ENCODE measurements at places on chromosomes 7 and 10.

DNA sequence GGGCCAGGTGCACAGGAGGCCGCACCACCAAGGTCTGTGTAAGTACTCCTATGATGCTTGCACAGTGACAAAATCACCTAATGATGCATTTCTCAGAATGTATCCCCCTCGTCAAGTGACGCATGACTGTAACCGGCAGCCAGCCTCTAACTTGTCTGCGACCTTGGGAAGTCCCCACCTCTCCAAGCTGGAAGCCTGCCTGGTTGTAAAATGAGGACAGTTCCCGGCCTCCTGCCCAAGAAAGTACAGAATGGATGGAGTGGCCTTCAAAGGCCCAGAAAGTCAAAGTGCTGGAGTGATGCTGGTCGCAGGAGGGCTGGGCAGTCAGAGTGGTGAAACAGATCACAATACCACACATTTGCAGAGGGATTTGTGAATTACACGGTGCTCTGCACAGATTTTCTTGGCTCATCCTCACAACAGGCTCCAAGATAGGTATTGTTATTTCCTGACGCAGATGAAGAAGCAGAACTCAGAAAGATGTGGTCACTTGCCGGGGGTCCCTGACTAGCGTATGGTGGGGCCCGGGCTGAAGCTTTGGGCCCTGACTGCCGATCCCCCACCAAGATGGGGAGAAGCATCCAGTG is 22.8 kb downstream of the SPOCK2 start:
- DNase-seq: no peak

DNA sequence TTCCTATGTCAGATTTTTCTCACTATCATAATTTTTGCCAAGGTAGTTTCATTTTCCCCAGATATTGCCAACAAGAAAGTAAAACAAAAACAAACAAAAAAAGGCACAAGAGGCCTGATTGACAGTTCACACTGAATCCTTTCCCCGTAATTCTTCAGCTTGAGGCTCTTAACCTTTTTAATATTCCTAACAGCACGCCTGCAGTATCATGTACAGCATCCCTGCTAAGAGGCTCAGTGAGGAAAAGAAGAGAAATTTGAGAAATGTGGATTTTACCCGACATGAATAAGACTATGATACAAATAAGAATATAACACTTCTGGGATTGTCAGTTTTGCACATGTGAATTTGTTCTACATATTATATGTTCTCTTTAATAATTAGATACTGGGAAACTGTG is 182.4 kb upstream of the CDK1 start:
- DNase-seq: no peak

GRCh38 chr7:129343099-129343700 is 91.0 kb upstream of the STRIP2 start:
- no peak for DNase-seq

DNA sequence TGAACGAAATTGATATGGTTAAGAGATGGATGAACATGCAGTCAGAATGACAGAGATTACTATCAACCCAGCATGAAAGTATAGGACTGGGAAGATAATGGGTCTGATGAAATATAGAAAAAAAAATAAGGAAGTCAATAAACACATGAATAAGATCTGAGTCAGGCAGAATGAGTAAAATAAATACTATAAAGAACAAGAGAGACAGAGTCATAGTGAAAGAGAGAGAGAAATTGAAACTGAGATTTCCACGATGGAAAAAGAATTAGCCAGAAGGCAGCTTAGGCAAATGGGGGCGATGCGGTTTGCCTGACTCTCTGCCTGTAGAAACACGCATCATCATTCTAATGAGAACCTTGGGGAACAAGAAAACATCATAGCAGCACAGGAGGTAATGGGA is 26.6 kb downstream of the SEMA3D start:
- peak; percentile 18 for DNase-seq

GRCh38 chr7:5183155-5183554 is 6.9 kb upstream of the WIPI2 start:
- no peak for DNase-seq

- DNase-seq: no peak
These were observed 58.2 kb downstream of the RBM33 start for GRCh38 chr7:155702616-155703015.

DNA sequence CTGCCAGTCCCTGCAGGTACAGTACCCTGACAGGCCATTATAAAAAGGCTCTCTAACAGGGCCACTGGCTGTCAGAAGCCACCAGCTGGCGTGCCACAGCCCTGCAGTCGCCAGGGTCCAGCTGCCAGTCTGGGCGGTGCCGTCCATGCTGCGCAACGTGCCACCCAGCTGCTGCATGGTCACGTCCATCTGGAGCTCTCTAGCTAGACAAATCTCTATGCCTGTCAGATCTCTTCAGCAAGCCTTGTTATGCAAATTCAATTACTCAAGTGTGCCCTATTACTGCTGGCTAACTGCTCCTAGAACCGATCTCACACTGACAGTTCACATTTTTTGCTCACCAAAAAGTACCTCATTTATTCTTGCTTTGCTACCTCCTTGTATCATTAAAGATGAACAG is 75.9 kb downstream of the HIBADH start:
- no peak for DNase-seq

GRCh38 chr10:122050811-122051210 is 61.8 kb downstream of the TACC2 start:
- no peak for DNase-seq

DNA sequence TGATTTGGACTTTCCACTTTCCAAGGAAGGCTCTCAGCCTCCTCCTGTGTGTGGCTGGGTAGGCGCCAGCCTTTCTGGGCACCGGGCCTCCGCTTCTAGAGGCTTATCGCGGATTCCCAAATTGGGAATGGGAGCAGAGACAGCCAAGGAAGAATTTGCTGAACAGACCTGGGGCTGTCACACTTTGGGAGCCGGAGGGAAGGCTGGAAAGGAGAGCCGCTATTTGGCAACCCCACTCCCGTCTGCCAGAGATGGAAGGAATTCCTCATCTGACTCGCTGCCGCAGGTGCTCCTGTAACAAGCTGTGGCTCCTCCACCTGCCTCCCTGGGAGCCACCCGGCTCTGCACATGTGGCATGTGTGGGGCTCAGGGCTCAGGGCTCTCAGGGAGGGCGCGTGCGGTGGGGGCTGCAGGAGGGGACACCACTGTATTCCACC is 50.8 kb upstream of the ECHDC3 start:
- no peak for DNase-seq

DNA sequence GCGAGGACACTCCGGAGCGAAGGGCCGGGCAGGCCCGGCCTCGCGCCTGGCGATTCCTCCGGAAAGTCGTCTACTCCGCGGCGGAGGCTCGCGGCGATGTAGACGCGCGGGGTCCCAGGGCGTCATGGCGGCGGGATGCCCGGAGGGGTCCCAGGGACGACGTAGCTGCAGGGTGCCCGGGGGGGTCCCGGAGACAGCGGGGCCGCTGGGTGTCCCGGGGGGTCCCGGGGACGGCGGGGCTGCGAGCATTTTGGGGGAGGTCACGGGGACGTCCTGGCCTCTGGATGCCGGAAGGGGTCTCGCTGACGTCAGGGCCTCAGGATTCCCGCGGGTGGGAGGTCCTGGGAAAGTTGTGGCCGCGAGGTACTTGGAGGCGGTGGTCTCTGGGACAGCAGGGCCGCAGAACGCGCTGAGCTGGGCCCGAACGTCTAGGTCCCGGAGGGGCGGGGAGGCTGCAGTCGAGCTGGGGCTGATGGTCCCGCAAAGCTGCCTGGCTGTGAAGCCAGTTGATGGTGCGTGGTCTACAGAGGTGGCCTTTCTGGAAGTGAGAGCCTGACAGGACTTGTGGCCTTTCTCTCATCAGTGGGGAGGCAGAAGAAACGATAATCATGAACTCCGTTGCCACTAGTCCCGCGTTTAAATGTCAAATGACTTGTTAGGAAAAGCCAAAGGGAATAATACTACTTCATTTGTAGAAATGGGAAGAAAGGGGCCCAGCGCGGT is 637 bp downstream of the HSPA14 start:
- DNase-seq: peak; percentile 79

DNA sequence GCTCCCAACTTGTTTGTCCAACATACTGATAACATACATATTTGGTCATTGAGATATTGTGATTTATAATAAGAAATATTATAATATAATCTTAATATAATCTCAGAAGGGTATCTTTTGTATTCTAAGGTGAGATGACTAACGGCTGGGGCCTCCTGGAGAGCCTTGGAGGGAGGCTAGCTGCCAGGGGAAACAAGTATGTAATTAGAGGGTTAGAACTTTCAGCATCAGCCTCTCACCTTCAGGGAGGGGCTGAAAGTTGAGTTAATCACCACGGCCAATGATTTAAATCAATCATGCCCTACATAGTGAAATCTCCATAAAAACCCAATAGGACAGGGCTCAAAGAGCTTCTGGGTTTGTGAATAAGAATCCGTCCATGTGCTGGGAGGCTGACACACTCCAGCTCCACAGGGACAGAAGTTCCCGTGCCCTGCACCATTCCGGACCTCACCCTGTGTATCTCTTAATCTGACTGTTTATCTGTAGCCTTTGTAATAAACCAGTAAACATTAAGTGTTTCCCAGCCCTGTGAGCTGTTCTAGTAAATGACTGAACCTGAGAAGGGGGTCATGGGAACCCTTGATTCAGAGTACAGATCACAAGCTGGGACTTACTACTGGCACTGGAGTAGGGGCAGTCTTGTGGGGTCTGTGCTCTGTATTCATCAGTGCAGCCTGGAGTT is 86.3 kb upstream of the STEAP1B start:
- no peak for DNase-seq

- DNase-seq: no peak
These were observed 6.9 kb downstream of the MMD2 start for GRCh38 chr7:4951903-4952636.

GRCh38 chr10:34514290-34514689 is 300.8 kb downstream of the PARD3 start:
- DNase-seq: no peak

DNA sequence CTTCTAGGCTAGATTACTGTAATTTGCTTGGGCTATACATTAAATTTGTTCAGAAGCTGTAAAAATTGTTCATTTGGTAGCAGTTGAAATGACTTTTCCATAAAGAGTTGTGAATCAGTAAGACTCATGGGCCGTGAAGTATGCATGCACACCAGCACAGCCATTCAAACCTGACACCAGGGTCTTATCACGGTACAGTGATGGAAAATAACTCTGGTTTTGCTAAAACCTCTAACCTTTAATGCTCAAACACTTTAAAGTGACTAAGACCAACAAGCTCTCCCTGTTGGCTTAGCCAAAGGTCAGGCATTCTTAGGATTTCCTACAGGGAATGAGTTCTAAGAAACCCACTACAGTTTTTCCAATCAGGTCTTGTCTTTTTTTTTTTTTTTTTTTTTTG is 11.5 kb downstream of the ARL3 start:
- DNase-seq: no peak

- DNase-seq: no peak
These were observed 175.3 kb downstream of the MBL2 start for GRCh38 chr10:52597189-52597863.

DNA sequence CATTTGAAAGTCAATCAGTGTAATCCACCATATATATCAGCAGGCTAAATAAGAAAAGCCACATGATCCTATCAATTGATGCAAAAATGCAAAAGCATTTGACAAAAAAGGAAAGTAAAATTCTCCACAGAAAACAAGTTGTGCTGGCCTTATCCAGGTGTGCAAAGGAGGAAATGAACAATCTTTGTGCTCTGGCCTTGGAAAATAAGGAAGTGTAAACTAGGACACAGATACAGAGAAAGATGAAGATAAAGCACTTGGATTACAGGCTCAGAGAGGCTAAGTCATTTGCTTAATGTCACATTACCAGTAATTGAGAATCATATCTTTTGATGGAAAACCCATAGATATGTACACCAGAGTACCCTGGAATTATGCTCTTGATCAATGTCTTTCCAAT is 54.5 kb downstream of the CXCL12 start:
- no peak for DNase-seq

DNA sequence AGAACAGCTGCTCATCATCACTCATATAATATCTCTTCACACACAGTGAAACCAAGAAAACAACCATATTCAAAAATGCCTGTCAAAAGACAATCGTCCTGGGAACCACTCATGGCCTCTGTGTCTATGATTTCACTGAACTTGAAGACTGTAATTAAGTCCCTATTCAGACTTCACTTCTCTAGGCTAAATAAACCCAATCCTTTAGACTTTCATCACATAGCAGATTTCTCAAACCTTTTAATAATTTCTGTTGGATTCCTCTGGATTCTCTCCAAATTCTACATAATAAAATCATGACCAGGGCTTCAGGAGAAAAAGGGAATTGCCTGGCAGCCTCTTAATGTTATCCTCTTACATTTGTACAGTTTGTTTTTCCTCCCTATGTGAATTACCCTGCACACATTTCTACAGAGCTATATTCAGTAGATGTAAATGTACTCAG is 201.1 kb downstream of the LRRN3 start:
- no peak for DNase-seq

GRCh38 chr10:6607778-6608177 is 27.7 kb upstream of the PRKCQ start:
- no peak for DNase-seq

- no peak for DNase-seq
These were observed 225.9 kb upstream of the AGK start for GRCh38 chr7:141325275-141325674.

DNA sequence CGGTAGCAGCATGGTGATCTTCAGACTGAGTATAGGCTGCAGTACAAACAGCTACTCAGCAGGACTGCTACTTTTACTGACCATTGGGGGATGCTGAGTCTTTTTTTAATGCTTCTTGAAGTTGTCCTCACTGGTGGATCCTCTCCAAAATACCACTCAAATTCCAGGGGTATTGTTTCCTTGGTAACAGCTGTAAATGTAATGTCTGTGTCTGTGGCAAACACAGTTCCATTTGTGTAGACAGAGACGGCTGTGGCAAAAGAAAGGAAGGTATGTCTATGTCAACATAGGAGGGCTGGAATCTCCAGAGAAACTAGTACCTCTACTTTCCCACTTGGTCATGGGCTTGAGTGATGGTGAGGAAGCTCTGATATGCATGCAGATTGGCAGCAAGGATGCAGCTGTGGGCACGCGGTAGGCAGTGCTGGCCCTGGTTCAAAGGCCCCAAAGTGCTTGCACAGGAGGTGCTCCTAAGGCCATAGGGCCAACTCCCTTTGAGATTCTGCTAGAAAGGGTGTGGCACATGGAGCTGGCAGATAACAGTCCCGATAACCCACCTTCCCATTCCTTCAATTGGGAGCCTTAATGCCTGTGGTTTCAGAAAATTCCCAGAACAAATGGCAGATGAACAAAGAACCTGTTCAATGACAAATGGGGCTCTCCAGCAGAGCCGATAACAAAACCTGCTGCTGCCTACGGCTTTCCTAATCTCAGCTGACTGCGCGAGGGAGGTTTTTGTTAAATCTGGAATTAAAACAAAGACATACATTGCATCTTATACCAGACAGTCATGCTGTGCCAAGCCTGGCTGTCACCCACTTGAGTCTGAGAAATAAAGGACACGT is 43.0 kb downstream of the PKD1L1 start:
- no peak for DNase-seq

DNA sequence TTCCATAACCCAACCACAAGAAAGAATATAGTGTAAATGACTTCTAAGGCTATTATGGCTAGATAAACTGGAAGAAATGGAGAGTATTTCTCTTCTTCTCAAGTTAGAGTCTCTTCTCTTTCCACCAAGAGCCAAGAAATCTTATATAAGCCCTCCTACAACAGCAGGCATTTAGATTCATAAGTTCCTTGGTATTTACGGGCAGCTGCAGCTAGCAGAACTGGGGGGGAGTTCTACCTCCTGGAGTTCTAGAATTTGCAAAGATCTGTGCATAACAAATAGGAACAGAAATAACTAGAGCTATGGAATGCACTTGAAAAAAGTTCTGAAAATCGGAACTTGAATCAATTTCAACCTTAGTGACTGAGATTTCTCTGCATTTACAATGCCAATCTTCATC is 715.2 kb upstream of the GRM3 start:
- DNase-seq: no peak

GRCh38 chr7:152336754-152337368 is 98.9 kb downstream of the KMT2C start:
- DNase-seq: no peak

- DNase-seq: no peak
These were observed 36.8 kb downstream of the MYPN start for GRCh38 chr10:68146133-68146532.
